Stomach (tissue), 19 donors: ENCODE measurements at places on chromosomes 11 and 22. TPM values are rescaled to one million over a fixed set of nuclear protein-coding genes. Genes with fewer than 3 reads are reported as not detected.

- no peak for DNase-seq
These were observed 3.8 kb upstream of the SCGB1D1 start for GRCh38 chr11:62186195-62186594.

DNA sequence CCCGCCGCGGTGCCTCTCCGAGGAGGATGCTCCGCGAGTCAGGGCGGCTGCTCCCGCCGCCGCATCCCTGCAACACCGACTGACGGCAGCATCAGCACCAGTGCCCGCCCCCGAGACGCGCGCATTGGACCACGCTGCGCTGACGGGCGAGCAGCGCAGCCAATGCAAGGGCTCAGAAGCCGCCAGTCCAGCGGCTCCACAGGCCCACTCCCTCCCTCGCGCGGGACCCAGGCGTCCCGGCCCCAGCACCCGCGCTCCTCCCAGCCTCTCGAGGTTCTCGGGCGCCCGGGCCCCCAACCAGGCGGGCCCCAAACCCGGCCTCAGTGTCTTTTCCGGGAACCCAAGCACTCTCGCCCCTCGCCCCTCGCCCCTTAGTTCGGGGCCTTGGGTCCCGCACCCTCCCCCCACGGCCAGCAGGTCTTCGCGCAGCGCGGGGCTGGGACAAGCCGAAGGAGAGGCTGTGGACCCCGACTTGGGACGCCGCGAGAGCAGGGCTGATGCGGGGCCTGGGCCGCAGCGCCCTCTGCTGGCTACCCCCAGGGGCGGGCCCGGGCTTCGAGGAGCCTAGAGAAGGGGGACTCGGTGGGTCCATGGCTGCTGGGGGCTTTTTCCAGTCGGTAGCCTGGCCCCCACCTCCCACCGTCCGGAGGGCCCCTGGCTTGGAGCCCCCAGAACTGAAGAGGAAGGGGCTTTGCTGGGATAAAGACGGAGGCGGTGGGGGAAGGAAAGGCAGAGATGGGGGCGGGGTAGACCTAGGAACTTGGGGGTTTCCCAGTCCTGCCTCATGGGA lies at the start of gene NRXN2:
TSS of gene NRXN2 (minus strand) at position 81 of the 790 bp plus-strand sequence. CDS start 9,498 bp downstream, outside the sequence.
- peak; percentile 86 for DNase-seq

DNA sequence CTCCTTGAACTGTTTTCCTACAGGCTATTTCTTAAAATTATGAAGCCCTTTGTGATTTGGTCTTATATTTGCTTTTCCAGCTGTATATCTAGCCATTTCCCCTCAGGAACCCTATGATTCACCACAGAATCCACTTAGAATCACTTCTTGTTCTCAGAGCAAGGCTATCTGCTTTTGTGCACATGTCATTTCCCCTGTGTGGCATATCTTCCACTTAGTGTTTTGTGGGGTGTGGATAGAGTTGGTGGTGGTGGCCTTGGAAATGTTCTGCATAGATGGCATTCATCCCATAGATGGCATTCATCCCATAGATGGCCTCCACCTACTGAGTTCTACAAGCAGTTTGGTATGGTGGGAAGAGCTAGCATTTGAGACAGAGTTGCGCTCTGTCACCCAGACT lies 44.7 kb downstream of the SWAP70 start:
- DNase-seq: no peak

DNA sequence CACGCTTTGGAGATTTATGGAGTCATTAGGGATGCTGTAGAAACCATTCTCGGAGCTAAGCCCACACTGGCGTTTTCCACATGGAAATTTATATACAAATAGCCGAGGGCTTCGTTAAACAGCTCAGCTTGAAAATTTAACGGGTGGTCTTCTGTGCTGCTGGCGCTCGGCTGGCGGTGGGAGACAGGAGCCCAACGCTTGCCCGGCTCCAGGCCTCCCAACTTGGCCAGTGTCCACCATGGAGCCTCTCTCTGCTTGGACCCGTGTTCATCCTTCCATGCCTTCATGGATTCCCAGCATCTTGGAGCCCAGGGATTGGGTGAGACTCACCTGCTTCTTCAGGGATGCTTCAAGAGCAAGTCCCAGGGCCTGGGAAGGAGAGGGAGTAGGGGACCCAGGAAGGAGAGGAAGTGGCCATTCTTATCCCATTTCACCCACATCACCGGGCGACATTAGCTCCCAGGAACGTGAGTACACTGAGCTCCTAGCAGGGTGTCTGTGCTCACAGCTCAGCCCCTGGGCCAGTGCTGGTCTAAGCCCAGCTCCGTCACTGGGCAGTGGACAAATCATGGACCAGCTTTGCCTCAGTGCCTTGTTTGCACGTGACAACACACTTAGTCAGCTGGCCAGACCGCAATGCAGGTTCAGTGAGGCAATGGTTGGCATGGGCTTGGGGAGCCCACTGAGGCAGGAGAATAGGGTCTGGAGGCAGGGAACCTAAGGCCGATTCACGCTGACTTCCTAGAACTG lies 944.3 kb downstream of the BRD1 start:
- DNase-seq: no peak

DNA sequence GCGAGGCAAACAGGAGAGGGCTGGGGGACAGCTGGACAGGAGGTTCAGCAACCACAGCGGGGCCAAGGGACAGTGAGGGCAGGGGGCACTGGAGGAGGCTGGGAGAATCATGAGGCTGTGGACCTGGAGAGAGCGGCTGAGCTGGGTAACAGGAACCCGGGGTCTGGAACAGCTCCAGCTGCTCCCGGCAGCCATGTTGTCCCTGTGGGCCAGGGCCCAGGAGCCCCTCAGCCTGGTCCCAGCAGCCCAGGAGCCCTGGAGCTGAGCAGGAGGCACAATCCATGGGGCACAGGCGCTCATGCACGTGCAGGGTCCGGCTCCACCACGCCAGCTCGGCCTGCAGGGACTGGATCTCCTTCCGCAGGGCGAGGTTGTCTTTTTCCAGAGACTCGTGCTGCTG lies 7.4 kb downstream of the BATF2 start:
- DNase-seq: no peak

- DNase-seq: no peak
These were observed 1.8 kb downstream of the ARRB1 start for GRCh38 chr11:75349521-75350116.

- no peak for DNase-seq
These were observed 130.6 kb downstream of the WNT11 start for GRCh38 chr11:76075716-76076115.

DNA sequence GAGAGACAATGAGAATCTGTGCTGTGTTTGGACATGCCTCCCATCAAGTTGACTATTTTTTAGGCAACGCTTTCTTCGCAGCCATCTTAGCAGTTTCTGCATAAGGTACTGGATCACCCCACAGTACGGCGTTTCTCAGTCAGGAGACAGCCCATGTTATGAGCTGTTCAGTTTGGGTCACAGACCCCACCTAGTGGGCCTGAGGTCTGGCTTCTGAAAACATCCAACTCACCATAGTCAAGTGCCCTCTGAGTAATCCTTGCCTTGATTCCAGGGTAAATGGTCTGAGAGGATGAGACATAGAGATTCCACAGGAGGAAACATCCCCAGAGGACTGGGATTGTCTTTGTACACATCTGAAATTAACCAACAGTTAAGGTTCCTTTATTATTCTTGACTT lies 7.2 kb downstream of the BPIFC start:
- no peak for DNase-seq

GRCh38 chr11:90646266-90646665 lies 423.4 kb upstream of the CHORDC1 start:
- DNase-seq: no peak

GRCh38 chr11:134144744-134145143 lies 75.9 kb downstream of the JAM3 start:
- DNase-seq: no peak

DNA sequence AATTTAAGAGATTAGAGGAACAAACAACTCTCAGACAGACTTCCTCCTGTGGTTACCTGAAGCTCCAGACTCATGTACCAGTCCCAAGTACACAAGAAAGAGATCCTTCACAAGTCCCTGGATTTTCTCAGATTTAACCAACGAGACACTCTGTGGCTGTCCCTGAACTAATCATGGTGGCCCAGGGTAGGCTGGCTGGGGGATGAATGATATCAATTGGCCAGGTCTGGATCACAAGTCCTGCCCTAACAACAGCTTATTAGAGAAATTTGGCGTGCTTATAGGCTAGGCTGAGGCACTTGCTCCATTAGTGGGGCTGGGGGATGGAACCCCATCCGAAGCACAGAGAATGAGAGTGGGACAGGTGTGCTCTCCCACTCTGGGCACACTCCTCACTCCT lies 22.1 kb downstream of the HEPHL1 start:
- no peak for DNase-seq

DNA sequence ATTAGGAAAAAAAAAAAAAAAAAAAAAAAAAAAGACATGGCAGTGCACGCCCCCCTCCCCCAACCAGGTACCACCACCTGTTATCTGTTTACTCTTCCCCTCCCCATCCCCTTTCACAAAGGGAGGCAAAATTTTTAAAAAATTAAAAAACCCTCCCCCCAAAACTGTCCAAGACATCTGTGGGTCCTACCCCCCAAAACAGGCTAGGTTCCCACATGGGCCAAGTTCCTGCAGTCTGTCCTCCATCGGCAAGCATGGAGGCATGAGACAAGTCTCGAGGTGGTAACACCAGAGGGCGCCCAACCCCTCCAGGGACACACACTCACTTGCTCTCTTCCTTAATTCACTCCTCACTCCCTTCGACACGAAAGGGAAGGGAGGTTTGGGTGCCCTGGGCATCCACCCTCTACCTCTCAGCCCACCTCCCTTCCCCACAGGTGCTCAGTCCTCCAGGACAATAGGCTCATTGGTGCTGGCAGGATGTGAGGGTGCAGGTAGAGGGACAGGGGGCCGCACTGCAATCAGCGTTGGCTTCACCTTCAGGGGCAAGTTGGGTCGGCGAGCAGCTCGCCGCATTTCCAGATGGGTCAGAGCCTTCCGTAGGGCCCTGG lies 2.2 kb upstream of the TUT1 start:
- DNase-seq: peak; percentile 87

- no peak for DNase-seq
These were observed 90.2 kb downstream of the NAV2 start for GRCh38 chr11:19802773-19803293.

- no peak for DNase-seq
These were observed 75.9 kb downstream of the LDLRAD3 start for GRCh38 chr11:36019722-36020121.

DNA sequence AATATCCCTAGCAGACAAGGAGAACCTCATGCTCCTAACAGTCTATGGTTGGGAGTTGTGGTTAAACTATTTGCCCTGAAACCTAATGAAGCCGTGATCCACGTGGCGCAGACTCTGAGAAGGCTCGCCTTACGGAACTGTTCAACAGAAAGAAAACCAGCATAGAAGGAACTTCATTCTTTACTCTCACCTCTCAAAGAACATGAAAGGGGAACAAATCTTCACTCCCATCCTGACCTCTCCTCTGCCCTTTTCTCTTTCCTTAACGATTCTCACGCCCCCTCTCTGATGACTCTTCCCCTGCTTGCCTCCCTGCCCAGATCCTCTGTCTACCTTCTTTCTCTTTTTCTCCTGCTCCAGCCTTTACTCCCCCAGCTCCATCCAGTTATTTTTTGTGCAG lies 54.2 kb downstream of the IRAG1 start:
- no peak for DNase-seq

OR10A6 gene
- total RNA-seq: not detected

MMP1 gene
- 3.8 TPM for total RNA-seq

NTM gene
- 8.4 TPM for total RNA-seq

DAGLA gene
- total RNA-seq: under 0.01 TPM

MAPK12 gene
- 49.6 TPM for total RNA-seq
